ENCODE measurements at places on chromosomes 4 and X.

- no peak for DNase-seq
Measured at GRCh38 chrX:22526339-22526738, 253.6 kb downstream of the CBLL2 start.

DNA sequence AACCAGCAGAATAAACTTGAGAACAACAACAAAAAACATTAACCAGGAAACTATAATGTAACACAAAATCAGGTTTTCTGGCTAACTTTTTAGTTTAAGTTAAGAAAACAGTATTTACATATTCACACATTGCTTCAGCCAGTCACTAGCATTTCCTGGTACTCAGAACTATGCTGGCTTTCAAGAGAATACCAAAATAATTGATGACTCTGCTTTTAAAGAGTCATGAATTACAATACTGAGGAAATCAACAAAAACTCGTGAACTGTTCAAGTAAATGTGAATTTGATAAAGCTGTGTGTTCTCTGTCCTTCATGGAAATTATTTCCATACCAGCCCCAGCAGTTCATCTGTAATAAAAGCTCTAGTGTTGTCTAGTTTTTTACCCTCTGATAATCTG, 27.4 kb downstream of the PRSS12 start:
- DNase-seq = no peak

- DNase-seq = no peak
Measured at GRCh38 chr4:153553819-153554170, 87.6 kb downstream of the TMEM131L start.

- DNase-seq = no peak
Measured at GRCh38 chrX:144946666-144947065, 300.6 kb upstream of the SPANXN1 start.

DNA sequence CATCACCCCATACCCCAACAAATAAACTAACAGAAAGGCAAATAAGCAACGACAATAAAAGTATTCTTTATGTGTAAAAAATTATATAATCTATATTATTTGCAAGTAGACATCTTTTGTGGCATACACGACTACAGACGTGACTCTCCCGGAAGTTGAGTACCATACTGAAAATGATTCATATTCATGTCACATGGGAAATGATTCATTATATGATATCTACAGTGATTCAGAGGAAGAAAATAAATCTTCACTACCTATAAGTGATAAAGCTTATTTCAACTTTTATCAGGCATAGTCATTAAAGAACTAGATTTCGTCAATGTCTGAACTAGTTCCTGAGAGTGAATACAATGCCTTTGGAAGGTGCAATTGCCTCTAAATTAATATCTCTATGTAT, 4.6 kb upstream of the ANTXR2 start:
- DNase-seq = no peak

Data from activated CD4-positive, alpha-beta T cell treated with anti-CD3 and anti-CD28 coated beads for 24 hours (primary cell).